ENCODE measurements at places on chromosomes 1 and 21.

DNA sequence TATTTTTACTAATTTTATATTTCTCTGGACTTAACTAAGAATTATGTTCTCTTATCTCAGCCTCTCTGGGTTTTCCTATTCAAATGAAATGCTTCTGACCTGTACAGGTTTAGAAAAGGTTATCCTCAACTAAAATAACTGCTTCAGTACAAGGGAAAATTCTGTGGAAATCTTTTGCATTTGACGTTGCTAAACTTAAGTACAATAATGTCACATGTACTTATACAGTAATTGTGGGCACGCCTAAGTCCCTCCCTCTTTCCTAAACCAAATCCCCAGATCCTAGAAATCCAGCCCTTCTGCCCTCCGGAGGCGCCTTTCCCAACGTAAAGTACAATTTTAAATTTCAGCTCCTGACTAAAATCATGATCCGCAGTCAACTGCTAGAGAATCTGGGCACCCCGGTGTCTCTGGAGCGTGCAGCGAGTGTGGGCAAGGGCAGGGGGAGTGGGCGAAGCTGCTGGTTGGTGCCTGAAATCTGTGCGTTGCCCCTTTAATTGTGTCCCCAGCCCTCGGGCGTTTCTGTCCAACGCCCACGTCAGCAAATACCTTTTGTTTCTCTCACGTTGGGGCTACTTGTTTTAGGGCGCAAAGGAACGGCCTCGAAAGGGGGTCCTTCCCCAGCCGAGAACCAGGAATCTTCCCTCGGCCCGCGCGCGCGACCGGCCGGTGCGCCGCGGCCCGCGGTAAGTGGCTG lies at the start of gene ZBTB8A:
Gene ZBTB8A (plus strand): TSS at position 541 of the 697 bp plus-strand sequence. CDS start 53,505 bp downstream, outside the sequence.
- DNase-seq: peak; percentile 72

DNA sequence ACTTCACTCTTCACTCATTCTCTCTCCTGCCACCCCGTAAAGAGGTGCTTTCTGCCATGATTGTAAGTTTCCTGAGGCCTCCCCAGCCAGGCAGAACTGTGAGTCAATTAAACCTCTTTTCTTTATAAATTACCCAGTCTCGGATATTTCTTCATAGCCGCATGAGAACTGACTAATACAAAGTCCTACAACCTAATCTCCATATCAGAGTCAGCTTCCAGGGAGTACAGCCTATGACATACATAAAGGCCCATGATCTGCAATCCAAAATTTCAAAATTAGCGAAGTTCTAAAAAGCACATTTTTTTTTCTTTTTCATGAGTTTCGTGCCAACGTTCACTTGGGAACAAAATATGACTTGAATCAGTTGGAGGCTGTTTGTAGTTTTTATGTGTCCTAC lies 256.9 kb upstream of the DUSP10 start:
- DNase-seq: no peak

DNA sequence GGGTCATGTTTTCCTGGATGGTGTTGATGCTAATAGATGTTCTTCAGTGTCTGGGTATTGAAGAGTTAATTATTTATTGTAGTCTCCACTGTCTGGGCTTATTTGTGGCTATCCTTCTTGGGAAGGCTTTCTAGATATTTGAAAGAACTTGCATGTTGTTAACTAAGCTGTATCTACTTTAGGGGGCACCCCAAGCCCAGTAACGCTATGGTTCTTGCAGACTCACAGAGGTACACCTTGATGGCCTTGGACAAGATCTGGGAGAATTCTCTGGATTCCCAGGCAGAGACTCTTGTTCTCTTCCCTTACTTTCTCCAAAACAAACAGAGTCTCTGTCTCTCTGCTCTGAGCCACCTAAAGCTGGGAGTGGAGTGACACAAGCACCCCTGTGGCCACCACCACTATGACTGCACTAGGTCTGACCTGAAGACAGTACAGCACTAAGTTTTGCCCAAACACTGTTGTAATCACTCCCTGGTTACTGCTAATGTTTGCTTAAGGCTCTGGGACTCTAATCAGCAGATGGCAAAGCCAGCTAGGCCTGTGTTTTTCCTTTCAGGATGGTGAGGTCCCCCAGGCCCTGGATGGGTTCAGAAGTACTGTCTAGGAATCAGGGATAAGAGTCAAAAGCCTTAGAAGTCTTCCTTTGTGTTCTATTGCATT lies 76.5 kb upstream of the C1orf21 start:
- no peak for DNase-seq

DNA sequence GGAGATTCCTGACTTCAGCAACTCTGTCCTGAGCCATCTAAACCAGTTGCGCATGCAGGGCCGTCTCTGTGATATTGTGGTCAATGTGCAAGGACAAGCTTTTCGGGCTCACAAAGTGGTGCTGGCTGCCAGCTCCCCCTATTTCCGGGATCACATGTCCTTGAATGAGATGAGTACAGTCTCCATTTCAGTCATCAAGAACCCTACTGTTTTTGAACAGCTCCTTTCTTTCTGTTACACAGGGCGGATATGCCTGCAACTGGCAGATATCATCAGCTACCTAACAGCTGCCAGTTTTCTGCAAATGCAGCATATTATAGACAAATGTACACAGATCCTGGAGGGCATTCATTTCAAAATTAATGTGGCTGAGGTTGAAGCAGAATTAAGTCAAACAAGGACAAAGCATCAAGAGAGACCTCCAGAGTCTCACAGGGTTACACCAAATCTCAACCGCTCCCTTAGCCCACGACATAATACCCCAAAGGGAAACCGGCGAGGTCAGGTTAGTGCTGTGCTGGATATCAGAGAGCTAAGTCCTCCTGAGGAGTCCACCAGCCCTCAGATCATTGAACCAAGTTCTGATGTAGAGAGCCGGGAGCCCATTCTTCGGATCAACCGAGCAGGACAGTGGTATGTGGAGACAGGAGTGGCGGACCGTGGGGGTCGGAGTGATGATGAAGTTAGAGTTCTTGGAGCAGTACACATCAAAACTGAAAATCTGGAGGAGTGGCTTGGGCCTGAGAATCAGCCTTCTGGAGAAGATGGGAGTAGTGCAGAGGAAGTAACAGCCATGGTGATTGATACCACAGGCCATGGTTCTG lies 2.3 kb downstream of the ZBTB37 start:
- DNase-seq: peak; percentile 83

DNA sequence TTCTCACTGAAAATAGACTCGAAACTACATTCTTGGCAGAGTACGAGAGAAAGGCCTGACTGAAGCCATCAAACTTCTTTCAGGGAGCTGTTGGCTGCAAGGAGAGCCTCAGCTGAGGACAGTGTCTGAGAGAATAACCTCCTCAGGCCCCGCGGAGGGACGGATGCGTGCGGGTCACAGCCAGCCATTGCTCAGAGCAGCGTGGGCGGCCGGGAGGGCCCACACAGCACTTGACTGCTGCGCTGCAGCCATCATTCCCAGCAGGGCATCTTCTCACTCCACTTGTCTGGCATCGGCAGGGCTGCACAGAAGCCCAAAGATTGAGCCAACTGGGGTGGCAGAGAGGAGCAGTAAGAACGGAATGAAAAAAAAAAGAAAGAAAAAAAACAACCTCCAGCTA lies 113.5 kb downstream of the XCL2 start:
- no peak for DNase-seq

DNA sequence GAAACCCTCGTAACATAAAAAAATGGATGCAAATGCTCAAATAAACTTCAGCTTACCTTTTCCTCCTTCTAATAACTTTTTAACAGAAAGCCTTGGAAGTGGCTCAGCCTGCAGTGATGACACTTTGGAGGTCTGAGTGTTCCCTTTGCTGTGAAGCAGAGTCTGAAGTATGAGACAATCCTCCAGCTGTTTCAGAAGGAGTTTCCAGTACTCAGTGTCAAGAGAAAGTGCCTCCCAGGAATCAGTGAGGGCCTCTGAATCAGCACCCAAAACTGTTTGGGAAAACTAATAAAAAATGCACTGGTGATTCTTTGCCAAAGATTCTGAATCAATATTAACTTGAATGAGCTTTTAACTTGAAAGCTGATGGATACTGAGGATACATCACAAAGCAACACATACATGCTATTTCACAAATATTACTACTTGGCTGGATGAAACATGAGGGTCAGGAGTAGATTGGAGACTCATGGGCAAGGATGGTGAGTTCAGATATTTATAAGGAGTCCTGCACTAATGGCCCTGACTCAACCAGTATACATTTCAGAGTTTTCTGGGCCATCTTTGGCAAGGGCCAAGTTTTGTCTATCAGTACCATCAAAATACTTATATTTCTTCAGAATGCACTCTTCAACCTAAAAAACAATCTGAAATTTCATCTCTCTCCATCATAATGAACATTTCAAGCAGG lies 77.0 kb downstream of the IARS2 start:
- no peak for DNase-seq

DNA sequence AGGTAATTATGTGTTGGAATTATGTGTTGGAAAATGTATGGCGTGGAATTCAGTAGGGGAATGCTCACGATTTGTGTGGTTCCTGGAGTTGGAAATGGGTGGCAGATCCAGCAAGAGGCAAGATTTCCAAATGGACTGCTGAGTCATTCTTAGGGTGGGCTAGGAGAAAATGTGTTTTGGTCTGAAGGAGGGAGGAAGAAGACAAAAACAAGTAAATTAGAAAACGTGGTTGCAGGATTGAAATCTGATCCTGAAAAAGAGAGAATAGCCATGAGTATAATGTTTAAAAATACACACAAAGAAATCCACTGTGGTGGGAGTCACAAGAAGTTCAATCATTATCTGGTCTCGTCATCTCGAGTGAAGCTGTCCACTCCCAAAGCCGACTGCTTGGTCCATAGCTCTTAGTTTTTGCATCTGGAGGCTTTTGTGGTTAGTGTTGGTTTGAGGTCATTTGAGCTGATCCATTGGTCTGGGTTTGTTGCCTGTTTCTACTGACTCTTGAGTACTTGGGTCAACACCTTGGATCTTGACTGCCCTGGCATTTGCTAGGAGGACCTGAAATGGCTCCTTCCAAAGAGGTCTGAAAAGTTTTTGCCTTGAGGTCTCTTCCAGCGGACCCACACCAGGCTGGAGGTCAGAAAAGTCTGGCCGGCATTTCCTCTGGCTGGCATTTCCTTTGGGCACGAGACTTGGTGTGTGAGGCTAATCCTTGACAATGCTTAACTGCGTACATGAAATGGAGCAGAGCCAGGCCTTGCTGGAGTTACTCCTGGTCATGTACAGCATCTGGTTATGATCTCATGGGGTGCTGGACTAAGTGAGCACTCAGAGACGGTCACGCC lies 9.2 kb downstream of the MX2 start:
- DNase-seq: no peak

- no peak for DNase-seq
These were observed 32.0 kb upstream of the AGL start for GRCh38 chr1:99818063-99818699.

DNA sequence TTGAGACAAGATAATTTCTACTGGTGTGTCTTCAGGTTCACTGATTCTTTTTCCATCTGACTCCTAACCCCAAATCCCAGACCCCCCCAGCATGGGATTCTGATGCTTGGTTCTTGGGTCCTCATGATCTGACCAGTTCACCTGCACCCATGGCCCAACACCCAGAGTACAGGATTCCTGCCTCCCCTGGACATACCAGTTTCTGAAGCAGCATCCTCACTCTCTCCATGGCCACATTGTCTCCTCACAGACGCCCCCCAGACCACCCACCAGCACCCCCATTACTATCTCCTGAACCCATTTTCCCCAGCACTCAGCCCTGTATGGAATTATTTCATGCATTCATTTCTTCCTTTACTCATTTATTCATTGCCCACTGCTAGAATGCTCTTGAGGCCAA lies 864 bp upstream of the KRTAP12-3 start:
- DNase-seq: no peak

DNA sequence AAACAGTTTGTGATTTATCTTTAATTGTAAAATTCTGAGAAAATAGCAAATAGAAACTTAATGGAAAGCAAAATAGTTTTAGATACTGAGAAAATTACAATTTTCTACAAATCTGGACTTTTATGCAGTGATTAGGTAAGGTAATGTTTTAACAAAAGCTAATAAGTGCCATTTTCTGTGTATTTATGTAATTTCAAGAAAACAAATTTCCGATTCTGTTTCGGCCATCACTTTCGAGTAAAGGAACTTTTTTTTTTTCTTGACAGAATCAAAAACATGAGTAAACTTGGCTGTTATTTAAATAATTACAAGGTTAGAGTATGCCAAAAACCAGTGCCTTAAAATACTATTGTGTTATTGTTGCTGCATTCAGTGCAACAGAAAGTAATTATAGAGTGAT lies 280.4 kb upstream of the C1orf105 start:
- DNase-seq: no peak

DNA sequence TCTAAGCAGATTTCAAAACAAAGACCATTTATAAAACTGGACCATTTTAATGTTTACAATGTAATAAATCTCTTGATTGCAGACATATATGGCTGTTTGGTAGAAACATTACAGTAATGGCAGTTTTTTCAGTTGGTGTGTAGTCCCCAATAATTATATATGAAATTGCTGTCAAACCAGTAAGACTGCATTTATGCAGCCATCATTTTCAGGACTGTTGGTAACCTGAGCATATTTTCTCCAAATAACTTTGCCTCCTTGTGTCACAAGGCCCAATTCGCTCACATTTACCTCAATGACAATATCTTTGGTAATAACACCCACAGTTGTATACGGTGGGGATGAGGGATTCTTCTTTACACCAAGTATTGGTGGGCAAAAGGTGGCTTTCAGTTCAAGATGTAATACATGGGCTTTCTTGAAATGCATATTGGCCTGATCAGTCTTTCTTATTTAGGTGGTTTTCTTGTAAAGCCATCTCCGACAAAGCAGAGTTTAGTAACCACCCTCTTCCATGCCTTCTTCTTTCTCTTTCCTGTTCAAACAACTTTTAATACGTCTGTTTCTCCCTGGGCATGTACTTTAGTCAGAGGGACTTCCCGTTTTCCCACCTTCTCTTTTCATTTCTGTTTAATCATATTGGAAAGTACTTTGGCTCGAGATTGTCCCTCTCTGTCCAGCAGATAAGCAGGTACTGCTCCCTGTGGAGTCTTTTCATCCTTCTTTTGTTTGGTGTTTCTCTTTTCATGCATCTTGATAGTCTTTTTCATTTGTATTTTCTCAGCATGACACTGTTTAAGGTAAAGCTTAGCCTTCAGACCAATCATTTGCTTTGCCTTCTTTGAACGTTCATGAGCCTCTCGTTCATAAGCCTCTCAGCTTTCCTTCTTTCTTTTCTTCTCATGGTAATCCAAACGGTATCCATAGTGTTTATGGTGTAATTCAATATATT lies 30.4 kb downstream of the ATP2B4 start:
- peak; percentile 40 for DNase-seq

DNA sequence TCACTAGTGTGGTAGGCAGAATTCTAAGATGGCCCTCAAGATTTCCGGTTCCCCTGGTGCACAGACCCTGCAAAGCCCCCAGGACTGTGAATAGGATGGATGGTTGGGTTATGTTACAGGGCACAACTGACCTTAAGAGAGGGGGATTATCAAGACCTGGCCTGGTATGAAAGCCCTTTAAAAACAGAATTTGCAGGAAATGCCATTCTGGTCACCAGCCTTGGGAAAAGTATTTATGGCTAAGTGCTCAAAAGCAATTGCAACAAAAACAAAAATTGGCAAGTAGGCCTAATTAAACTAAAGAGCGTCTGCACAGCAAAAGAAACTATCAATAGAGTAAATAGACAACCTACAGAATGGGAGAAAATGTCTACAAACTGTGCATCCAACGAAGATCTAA lies 144.7 kb upstream of the EDN2 start:
- DNase-seq: no peak
